LHCN-M2 (cell line): ENCODE measurements at places on chromosomes 2 and 18. TPM values are rescaled to one million over a fixed set of nuclear protein-coding genes. Genes with fewer than 3 reads are reported as not detected.

DNA sequence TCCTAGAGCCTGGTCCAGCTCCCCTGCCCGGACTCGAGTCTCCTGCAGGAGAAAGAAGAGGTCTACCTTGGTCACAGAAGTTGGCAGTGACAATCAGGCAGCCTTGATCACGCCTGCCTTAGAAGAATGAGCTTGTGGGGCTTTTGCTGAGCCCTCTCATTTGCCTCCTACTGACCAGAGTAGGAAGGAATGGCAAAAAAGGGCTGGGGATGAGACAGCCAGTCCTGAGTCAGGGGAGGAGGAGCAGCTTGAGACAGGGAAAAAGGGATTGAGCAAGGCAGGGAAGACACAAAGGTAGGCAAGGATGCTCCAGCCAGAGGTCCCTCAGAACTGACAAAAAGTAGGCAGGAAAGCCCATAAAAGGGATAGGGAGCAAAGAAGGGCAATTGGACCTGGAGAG, 6.0 kb downstream of the WDR54 start:
- DNase-seq: no peak

DNA sequence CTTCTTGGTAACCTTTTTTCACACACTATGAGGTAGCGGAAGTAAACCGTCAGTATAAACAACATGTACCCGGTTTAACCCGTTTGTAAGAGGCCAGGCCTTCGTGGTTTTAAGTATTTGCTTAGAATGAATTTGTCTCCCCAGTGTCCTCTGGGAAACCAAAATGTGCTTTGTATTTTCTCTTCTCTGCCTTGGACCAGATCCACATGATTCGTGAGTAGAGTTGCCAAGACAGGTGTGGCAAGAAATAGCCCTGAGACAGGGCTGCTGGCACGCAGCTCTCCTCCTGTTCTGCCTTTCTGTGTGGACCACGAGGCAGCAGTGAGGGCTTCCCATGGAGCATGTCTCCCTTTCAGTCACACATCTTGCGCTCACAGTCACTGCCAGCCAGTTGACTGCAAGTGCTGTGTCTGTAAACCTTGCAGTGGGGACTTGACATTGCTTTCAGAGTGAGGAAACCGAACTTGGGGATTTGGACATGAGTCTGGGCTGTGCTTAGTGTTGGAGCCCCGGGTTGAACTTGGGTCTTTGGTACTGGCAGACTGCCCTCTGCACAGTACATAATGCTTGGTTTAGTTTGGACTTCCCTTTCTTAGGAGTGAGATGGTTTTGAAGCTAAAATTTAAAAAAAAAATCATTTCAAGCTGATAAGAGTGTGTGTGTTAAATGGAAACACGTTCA, 19.1 kb downstream of the BCL2L11 start:
- peak; percentile 84 for DNase-seq

- no peak for DNase-seq
These were observed 132.8 kb downstream of the L3MBTL4 start for GRCh38 chr18:6281874-6282273.

DNA sequence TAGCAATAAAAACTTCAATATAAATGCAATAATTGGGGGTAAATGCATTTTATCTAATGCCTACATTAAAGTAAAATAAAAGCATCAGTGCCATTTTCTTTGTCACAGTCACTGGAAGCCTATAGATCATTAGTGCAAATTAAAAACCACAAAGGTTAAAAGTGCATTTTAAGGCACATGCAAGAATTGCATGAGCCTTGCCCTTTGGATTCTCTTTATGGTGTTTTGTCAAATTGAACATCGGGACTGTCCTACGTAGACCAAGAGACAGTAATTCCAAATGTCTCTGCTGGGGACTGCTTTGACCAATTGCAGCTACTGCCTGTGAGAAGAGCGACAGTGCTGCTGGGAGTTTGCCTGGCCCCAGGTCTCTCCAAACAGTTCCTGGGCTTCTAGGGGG, 130.3 kb upstream of the SATB2 start:
- DNase-seq: no peak

DNA sequence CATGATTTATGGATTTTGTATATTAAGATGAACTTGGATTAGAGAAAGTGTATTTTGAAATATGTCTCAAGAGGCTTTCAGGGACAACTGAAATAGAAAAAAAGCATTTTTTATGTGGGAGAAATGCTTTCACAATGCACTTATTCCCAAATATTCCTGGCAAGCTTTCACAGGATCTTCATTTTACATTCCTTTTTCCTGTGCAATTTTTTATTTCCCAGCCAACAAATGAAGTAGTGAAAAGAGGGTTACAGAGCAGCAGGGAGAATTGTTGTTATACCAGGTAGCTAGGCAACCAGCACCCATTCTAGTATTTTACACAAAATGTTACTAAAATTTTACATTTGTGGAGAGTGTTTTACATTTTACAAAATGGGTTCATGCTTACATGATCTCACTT, 167.0 kb upstream of the RPRM start:
- DNase-seq: no peak

- DNase-seq: no peak
These were observed 16.4 kb downstream of the SMAD7 start for GRCh38 chr18:48934415-48934722.

- no peak for DNase-seq
These were observed 44.1 kb downstream of the EVA1A start for GRCh38 chr2:75516378-75517360.

DNA sequence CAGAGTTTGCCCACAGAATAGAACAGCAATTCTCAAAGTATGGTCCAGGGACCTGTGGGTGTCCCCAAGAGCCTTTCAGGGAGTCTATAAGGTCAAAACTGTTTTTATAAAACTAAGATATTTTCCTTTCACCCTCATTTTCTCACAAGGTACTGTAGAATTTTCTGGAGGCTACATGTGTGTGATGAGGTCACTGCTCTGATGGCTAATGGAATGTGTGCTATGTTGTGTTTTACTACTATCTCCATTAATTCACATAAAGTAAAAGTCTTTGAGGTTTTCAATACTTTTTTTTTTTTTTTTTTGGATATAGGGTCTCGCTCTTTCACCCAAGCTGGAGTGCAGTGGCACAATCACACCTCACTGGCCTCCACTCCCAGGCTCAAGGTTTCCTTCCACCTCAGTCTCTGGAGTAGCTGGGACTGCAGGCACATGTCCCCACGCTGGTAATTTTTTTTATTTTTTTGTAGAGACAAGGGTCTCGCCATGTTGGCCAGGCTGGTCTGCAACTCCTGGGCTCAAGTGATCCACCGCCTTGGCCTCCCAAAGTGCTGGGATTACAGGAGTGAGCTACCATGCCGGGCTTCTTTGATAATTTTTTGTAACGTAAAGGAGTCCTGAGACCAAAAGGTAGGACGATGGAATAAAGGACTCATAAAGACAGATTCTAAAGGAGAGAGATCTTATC, 1.8 kb downstream of the TRABD2A start:
- DNase-seq: no peak

The UGT1A4 gene
- not detected in 2 replicates for total RNA-seq

The SESTD1 gene
- total RNA-seq: 5.5 and 8.8 TPM in 2 replicates

The SULT1C2 gene
- total RNA-seq: 0.06 TPM in 1 of 2 replicates, not detected in the other

The VAMP5 gene
- total RNA-seq: 111 and 146 TPM in 2 replicates

The WDR43 gene
- 67.0 and 68.1 TPM in 2 replicates for total RNA-seq
